Mesenteric fat pad (tissue), 1 donor: ENCODE measurements at places on chromosomes 16 and 17. TPM values are rescaled to one million over a fixed set of nuclear protein-coding genes. Genes with fewer than 3 reads are reported as not detected.

Gene KCNJ2
- total RNA-seq = 3.2 TPM

Gene EVPL
- 0.16 TPM for total RNA-seq

Gene CFAP97D1
- not detected for total RNA-seq

Gene CIAO2B
- total RNA-seq = 63.1 TPM

Gene OTOP3
- not detected for total RNA-seq

Gene TIGD7
- 5.2 TPM for total RNA-seq

Gene TEKT3
- not detected for total RNA-seq

Gene TRAPPC2L
- total RNA-seq = 39.9 TPM

Gene EFNB3
- 0.58 TPM for total RNA-seq

Gene TMEM238L
- total RNA-seq = not detected

Gene PDE6G
- 1.3 TPM for total RNA-seq

Gene QPRT
- total RNA-seq = 3.4 TPM

Gene OR2C1
- not detected for total RNA-seq

Gene KRTAP4-5
- not detected for total RNA-seq

Gene UNK
- total RNA-seq = 24.6 TPM

Gene NUDT16L1
- total RNA-seq = 19.4 TPM

Gene IGFALS
- not detected for total RNA-seq

Gene GINS2
- total RNA-seq = 0.32 TPM

Gene C17orf100
- total RNA-seq = 0.58 TPM

Gene AATK
- 7.9 TPM for total RNA-seq
